HCT116 (cell line): ENCODE measurements at places on chromosomes 3 and 15. TPM values are rescaled to one million over a fixed set of nuclear protein-coding genes. Genes with fewer than 3 reads are reported as not detected.

LYSMD4 gene
- 8.6 TPM for total RNA-seq

- no peak for DNase-seq
- H3K27me3 ChIP-seq = no peaks in the 10 kb centered on the region
- no peak overlapping the region for H3K27ac ChIP-seq
- no peak overlapping the region for H3K4me3 ChIP-seq
- H3K4me1 ChIP-seq = no peaks in the 10 kb centered on the region
These were observed 398.9 kb upstream of the TPRG1 start for GRCh38 chr3:188772886-188773285.

- no peaks in the 10 kb centered on the region for H3K36me3 ChIP-seq
- H3K4me3 ChIP-seq = no peak overlapping the region
- H3K4me1 ChIP-seq = peaks cover 17% of the 10 kb centered on the region
- H3K27ac ChIP-seq = no peak overlapping the region
These were observed 3.3 kb downstream of the NPTN start for GRCh38 chr15:73629798-73630429.

SYNPR gene
- not detected for total RNA-seq

KBTBD12 gene
- total RNA-seq = not detected

ADCY5 gene
- total RNA-seq = 0.49 TPM

- no peak overlapping the region for H3K4me3 ChIP-seq
- no peaks in the 10 kb centered on the region for H3K4me1 ChIP-seq
- H3K27me3 ChIP-seq = no peaks in the 10 kb centered on the region
- no peaks in the 10 kb centered on the region for H3K36me3 ChIP-seq
These were observed 440.1 kb downstream of the GABRG3 start for GRCh38 chr15:27410996-27411605.

KBTBD8 gene
- total RNA-seq = 1.4 TPM

DNA sequence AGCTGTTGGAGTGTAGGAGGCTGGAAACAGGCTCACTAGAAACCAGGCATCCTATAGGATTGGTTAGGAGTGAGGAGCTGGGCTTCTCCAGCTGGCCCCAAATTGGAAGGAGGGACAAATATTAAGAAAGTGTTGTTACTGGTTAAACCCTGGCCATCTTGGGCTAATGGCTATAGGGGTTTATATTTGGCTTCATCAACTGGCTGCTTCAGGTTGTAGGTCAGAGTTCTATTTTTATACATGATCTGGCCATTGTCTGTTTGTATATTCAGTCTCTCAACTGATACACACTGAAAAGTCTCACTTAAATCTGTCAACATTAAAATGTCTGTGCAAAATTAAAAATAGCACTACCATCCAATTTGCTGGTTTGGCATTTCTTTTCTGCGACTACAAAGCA is 70.2 kb upstream of the ARRDC4 start:
- no peaks in the 10 kb centered on the region for H3K36me3 ChIP-seq
- no peak for DNase-seq
- no peak overlapping the region for H3K4me3 ChIP-seq
- peaks cover 7% of the 10 kb centered on the region; the same call in 1 of the 2 replicates for H3K27me3 ChIP-seq
- H3K27ac ChIP-seq = no peak overlapping the region
